GM13977 (cell line): ENCODE measurements at places on chromosomes 12 and 14.

- no peak for DNase-seq
Measured at GRCh38 chr12:131460520-131460919, 250.4 kb upstream of the SFSWAP start.

DNA sequence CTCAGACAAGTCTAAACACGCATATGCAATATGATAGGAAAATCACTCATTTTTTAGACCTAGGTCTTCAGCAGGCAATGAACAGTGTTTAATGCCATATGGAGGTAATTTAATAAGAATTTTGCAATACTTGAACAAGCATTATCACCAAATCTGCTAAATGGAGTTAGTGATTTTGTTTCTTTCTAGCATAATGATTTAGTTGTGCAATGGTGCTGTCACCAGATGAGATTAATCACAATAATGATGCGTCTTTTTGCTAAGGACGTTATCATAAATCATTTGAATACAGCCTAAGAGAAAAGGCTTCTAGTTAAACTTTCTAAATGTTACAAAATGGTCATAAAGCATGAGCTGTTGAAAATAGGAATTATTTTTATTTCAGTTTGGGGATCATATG, 170.0 kb upstream of the SLC16A7 start:
- no peak for DNase-seq

- no peak for DNase-seq
Measured at GRCh38 chr14:102732924-102733323, 44.3 kb upstream of the TRAF3 start.

DNA sequence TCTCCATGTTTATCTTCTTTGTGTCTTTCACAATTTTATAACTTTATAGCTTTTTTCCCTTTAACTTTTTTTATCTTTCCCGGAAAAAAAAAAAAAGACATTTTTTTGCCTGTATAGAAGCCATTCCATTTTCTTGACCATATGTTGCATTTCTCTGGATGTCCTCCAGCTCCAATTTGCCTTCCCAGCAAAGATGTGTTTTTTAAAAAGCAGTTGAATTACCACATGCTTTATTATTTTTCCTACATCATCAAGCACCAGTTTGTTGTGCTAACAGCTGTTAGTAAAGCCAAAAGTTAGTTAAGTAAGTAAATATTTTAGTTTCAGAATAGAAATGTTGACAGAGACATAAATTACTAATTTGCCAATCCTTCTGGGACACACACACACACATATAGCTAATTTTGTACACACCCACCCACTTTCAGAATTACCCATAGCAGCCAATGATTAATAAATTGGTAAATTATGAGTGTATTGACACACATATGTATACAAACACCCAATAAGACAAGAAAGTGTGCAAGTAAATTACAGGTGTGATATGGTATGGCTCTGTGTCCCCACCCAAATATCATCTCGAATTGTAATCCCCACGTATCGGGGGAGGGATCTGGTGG, 118.3 kb downstream of the SLC38A6 start:
- DNase-seq: no peak

DNA sequence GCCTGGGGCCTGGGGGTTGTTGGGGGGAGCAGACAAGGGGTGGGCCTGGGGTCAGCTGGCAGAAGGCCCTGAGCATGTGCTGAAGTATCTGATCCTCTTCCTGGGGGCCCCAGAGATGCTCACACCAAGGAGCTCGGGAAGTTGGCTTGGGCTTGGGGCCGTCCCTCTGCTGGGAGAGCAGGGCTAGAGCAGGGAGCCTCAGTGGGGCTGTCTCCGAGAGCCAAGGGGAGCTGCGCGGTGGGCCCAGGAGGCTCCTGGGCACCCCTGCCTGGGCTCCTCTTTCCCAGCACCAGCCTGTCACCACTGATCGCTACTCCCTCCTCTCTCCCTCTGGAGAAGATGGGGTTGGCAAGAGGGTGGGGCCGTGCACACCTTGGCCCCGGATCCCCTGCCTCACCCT, 28.3 kb downstream of the BEGAIN start:
- no peak for DNase-seq

DNA sequence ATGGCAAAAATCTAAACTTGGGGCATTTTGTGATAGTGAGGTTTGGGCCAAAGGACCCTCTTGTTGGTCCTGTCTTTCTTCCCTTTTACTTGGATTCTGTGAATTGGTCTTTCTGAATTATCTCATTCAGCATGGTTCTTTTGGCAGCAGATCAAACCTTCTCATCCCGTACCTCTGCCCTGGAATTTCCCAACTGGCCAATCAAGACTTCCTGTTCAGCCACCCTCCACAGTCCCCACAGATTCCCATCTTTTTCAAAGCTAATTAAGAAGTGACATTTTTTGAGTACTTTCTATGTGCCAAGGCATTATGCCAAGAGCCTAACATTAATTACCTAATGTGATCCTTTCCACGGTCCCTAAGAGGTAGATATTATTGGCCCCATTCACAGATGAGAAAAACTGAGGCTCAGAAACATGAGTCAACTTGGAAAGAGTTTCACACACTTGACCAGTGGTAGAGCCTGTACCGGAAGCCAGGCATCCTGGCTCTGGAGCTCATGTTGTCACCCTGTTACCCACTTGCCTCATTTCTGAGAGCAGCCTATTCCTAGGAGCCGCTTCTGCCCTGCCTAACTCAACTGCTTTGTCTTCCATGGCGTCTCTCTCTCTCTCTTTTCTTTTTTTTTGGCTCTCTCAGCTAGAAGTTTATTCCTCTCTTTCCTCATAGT, 135.9 kb downstream of the C12orf75 start:
- DNase-seq: no peak

GRCh38 chr12:106584104-106585064, 1.6 kb downstream of the RFX4 start:
- DNase-seq: no peak

DNA sequence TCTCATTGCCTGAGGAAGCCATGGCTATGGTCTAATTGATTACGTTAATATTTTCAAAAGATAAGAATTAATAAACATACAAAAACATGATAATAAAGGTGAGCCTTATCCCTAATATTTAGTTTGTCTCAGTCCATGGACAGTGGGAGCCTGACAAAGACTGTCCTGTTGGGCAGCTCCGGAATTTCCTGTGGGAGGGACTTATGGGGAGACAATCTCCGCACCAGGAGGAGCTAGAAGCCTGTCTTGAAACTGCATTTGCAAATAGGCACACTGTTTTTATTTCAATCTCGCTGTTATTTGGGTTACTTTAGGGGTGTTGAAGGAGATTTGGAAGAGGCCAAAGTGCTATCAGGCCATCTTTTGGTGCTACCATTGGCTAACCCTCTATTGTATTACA, 50.8 kb upstream of the ZDHHC17 start:
- DNase-seq: no peak

DNA sequence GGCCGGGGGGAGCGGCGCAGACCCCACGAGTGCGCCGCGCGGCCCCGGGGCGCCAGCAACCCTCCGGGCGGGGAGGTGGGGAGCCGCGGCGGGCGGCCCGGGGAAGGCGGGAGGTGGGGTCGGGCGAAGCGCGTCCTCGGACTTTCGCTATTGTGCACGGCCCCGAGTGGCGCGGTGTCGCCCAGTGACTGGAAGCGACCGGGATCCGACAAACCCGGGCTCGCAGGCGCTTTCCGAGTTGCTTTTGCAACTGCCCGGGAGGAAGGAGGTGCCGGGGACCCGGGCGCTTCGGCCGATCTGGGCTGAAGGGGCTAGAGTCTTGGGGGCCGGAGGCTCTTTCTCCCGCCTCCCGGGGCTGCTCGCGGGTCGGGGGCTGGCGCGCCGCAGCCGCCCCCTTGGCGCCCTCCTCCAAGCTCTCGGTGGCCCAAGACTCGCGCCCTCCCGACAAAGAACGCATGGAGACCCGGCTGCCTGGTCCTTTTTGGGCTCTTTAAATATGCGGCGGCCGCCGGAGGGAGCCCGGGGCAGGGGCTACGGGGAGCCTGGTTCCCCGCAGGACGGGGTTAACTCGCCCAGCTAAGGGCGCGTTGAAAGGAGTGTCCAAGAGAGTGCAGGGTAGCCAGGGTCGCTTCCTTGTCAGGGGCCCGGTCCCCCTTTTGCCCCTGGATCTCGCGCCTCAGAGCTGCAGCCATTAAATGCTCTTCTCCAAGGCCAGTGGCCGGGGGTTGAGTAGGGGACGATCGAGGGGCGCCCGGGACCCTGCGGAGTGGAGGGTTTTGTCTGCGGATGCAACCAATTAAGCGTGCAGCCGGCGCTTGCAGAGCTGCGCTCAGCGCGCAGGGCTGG, 1.4 kb downstream of the HMGA2 start:
- peak; percentile 60 for DNase-seq

DNA sequence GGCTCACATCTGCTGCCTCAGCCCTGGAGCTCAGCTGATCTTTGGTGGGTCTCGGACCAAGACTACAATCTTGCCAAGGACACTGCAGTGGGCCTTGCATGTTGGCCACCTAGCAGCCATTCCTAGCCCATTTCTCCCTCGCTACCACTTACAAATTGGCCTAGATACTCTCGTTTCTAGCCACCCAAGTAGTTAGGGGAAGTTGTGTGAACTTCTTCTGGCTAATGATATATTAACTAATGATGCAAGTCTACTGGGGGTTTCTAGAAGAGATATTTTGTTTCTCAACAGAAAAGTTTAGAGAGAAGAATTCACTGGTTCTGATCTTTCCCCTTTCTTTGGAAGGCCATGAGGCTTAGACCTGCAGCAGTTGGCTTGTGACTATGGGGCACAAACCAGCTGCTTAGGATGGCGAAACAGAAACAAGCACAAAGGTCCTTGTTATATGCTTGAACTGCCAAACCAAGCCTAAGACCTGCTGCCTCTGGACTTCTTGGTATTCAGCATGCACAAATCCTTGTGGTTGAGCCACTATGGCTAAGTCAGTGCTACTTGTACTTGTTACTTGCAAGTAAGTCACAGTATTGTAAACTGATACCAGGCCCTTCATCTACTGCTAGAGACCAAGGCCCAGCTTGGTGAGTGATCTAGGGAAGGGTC, 30.5 kb upstream of the GPATCH2L start:
- no peak for DNase-seq
